Osteoblast (primary cell): ENCODE measurements at places on chromosomes 13 and 19. TPM values are rescaled to one million over a fixed set of nuclear protein-coding genes. Genes with fewer than 3 reads are reported as not detected.

MEIOSIN gene
- not detected in 2 replicates for total RNA-seq

ADAMTS10 gene
- 49.6 and 56.3 TPM in 2 replicates for total RNA-seq

CEACAM20 gene
- not detected in 2 replicates for total RNA-seq

GRCh38 chr13:48749699-48750473 is 96.2 kb downstream of the CYSLTR2 start:
- H3K36me3 ChIP-seq: no peaks in the 10 kb centered on the region
- no peak overlapping the region for H3K4me3 ChIP-seq
- DNase-seq: peak; percentile 91
- peak overlapping the region; percentile 60 for H3K27ac ChIP-seq

- H3K27ac ChIP-seq: peak overlapping the region; percentile 90
- peaks cover 63% of the 10 kb centered on the region for H3K4me1 ChIP-seq
- H3K27me3 ChIP-seq: no peaks in the 10 kb centered on the region
These were observed 1.8 kb downstream of the AXL start for GRCh38 chr19:41220811-41221210.
